ENCODE measurements at places on chromosomes 7 and 10.

GRCh38 chr10:112855134-112855533 lies 94.9 kb upstream of the TCF7L2 start:
- no peak for DNase-seq

- DNase-seq: no peak
Observed at GRCh38 chr10:73780301-73780700, 1.5 kb upstream of the CHCHD1 start.

DNA sequence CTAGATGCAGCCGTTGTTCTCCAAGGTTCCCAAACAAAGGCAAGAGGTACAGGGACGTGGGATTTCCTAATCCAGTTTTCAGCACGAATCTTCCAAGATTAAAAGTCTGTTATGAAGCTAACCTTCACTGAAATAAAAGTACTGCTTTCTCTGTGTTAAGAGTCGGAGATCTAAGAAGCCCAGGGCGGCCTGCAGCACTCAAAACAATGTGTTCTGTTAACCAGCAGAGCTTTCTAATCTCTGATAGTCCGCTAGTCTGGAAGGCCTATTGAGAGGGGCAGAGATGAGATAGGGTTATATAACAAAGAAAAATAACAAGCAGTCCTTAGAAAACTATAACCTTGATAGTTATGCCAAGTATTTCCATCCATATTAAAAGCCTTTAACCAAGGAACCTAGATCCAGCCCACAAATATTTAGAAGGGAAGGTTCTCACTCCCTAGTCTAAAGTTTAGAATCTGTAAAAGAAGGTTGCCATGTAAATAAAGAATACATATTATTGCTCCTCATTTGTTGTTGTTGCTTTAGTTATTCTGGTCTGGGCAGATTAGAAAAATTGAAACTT lies 106.3 kb upstream of the SVIL start:
- no peak for DNase-seq

- no peak for DNase-seq
Observed at GRCh38 chr10:43327986-43328385, 43.5 kb upstream of the FXYD4 start.

GRCh38 chr7:151727579-151728285 lies 149.2 kb downstream of the PRKAG2 start:
- DNase-seq: peak; percentile 78

DNA sequence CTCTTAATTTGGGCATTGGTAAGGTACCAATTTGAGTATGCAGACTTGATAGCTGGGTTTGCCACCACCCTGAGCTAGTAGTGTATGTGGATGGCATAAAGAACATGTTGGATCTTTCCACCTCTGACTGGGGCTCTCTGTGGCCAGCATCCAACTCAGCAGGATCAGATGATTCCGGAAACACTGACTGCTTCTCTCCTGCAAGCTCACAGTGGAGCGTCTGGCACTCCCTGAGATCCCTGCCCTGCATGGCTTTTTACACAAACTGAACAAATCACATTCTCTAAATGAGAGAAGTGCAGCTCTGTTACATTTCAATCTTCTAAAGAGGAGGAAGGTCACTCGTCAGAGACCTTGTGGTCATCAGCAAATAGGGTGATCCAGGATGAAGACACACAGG lies 1057.5 kb downstream of the NRG3 start:
- no peak for DNase-seq

DNA sequence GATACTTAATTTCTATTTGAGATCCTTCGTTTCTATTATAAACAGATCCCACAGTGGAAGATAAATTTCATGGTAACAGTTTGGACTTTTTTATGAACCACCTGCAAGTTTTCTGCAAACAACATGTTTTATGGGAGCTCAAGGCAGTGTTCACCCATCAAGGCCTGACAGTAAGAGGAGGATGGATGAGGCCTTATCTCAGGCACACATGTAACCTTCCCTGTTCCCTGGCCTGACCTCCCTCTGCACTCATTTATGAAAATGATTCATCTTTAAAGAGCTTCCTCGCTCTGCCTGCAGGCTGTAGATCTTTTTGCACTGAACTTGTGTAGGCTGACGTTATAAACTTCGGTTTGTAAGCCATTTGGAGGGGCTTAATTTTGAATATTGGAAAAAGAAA lies 500.1 kb downstream of the GATA3 start:
- DNase-seq: no peak

- no peak for DNase-seq
Observed at GRCh38 chr7:131921016-131921415, 364.6 kb upstream of the PODXL start.

DNA sequence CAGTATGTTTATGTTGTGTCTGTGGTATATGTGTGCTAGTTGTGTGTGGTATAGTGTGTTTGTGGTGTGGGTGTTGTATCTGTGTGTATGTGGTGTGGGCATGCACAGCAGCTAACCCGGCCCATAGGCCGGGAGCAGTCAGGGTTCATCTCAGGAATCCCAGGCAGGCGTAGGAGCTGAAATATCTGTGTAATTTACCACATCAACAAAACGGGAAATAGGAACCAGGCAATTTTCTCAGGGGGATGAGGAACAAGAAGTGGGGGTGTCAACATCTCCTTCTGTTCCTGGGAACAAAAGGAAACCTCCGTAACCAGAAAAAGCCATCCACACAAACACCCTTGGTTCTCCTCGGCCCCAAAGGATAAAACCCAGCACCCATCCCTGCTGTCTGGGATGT lies 24.5 kb upstream of the ZNF488 start:
- no peak for DNase-seq

DNA sequence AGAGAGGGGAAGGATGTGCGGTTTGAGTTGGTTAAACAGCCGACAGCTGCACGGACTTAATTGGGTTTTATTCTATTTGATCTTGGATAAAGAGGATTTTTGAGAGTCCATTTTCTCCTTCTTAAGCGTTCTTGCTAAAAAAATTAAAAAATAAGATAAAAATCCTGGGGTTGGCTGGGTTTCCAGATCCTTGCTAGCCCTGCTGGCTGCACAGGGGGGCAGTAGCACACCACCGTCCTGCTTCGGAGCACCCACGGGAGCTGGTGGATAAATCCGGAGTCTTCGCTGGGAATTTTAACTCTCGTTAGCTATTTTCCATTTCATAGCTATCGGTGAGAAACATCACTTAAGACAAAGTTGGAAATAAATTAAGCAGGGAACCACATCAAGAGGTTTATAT lies 792.0 kb downstream of the TYW1 start:
- peak; percentile 17 for DNase-seq

DNA sequence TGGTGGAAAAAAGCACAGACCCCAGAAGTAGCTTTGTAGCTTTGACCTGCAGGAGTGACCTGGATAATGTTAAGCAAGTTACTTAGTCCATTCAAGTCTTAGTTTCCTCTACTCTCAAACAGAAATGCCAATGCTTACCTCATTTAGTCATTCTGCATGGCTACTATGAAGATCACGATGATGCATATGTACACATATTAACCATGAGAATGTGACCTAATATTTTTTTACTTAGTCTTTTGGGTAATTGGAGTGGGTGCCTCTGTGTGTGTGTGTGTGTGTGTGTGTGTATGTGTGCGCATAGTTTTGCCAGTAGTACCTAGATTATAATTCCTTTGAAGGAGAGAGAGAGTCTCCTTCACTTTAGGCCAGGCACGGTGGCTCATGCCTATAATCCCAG lies 95.8 kb downstream of the NRP1 start:
- no peak for DNase-seq

GRCh38 chr7:76316984-76317781 lies 14.7 kb downstream of the HSPB1 start:
- no peak for DNase-seq

DNA sequence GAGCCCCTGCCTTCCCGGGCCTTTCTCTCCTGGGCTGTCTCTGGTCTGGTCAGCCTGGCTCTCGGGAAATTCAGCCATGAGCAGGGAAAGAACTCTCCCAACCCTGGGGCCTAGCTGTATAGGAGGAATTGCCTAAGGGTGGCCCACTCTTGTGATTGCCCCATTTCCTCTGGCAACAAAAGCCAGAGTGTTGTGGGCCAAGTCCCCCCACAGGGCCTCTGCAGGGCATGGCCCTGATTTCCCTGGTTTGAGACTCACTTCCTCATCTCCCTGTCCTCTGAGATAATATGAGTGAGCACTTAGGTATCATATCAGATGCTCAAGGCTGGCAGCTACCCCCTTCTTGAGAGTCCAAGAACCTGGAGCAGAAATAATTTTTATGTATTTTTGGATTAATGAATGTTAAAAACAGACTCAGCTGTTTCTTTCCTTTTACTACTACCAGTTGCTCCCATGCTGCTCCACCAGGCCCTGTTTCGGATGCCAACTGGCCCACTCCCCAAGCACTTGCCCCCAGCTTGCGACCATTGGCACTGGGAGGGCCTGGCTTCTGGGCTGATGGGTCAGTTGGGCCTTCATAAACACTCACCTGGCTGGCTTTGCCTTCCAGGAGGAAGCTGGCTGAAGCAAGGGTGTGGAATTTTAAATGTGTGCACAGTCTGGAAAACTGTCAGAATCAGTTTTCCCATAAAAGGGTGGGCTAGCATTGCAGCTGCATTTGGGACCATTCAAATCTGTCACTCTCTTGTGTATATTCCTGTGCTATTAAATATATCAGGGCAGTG lies 11.4 kb downstream of the IRF5 start:
- no peak for DNase-seq

DNA sequence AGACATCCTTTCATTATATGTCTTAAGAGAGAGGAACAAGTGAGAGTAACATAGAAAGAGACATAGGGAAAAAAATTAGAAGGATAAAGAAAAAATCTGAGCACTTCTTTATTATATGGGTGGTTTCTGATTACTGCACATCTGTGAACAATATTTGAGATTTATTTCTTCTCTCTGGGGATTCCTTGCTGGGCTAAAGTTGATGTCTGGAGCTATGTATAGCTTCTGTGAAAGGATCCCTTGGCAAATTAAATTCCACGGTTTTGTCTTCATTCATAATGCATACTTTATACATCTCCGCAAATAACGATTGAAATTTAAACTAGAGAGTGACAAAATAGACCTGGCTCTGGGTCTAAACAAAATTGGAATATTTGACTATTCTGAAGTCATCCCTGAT lies 232.2 kb upstream of the CTBP2 start:
- DNase-seq: no peak

GRCh38 chr7:112753298-112753697 lies 36.9 kb downstream of the TMEM168 start:
- no peak for DNase-seq

DNA sequence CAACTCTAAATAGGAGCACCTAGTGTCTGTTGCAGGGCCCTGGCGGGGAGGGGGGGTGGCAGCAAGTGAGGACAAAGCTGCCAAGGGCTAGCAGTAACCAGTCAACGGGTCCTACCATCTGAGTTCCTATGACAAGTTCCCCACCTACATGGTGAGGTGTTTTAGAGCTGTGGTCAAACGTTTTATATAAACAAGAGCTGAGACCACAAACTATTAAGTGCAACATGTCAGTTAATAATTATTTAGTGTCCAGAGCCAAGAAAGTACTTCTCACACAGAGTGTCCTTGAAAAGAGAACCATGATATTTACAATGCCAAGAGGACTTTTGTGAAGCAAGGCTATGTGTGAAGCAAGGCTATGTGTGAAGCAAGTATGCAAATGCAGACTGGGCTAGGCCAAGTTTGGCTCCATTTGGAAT lies 434.7 kb downstream of the TNS3 start:
- no peak for DNase-seq

DNA sequence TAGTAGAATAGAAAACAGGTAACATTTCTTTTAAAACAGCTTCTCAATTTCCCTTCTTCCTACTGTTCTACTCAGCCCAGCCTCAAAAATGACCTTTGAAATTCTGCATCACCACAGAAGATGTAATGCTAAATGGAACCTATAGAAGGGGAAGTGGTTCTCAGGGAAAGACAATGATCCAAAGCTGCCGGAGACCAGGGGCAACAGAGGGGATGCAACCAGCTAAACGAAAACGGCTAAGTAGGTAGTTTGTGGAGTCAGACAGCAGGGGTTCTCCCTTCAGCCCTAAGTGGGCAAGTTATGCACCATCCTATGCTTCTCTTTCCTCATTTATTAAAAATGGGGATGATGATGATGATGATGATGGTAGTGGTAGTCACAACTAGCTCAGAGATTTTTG lies 214.3 kb downstream of the ELMO1 start:
- DNase-seq: no peak

DNA sequence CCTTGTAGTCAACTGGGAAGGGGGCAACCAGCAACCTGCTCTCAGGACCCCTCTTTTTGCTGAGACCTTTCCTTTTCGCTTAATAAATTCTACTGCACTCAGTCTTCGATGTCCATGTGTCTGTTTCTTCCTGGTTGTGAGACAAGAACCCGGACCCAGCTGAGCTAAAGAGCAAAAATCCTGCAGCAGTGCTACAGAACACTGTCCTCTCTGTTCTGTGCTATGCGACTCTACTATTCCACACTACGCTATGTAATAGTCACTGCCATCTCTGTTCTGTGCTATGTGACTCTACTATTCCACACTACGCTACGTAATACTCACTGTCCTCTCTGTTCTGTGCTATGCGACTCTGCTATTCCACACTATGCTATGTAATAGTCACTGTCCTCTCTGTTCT lies 34.3 kb downstream of the DIP2C start:
- DNase-seq: no peak

DNA sequence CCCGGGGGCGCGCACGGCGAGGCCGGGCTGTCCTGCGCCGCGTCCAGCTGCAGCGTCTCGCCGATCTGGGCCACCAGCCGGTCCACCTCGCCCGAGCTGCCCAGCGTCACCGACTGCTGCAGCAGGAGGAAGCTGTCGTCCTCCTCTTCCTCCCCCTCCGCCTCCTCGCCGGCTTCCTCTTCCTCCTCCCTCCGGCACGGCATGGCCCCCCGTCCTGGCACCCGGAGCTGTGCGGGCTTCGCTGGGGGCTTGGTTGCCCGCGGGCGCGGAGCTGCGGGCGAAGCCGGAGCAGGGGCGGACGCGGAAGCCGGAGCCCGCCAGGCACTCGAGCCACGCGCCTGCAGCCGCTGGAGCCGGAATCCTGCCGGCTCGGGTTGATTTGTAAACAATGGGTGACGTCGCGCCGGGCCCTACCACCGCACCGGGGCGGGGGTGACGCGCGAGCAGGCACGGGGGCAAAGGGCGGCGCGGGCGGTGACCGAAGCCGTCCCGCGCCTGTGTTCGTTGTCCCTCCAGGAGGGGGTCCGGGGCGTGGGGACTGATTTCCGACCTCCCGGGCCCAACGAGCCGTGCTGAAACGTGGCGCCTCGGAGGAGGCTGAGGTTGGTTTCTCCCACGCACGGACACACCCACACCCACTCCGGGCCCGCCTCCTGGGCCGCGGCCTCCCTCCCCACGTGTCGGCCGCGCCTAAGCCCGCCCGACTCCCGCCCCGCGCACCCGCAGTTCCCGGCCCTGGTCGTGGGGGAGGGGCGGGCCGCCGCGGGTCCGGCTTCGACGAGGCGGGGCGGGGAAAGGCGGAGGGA lies at the start of gene FRAT2:
TSS of gene FRAT2 (minus strand) at position 360 of the 806 bp plus-strand sequence. CDS start at position 203, 157 bp downstream.
- peak; percentile 93 for DNase-seq

- DNase-seq: no peak
Observed at GRCh38 chr7:47361236-47361635, 220.7 kb downstream of the TNS3 start.

DNA sequence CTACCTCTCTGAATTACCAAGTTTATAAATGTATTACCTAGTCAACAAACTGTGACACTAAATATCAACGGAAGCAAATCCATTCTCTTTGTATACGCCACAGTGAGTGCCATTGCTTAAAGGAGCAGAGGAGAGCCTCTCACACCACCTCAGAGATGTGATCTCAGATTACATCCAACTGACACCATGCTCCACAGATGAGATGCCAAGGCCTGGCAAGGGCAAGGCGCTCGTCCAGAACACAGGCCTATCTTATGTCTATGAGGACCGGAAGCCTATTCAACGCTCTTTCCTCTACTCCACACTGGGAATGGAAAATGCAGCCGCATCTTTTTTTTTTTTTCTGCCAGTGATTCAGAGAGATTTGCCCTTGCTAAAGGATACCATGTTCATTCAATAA lies 11.4 kb downstream of the PDIA4 start:
- DNase-seq: no peak

GRCh38 chr10:124672181-124672638 lies 72.0 kb downstream of the FAM53B start:
- no peak for DNase-seq
